HT1080 (cell line): ENCODE measurements at places on chromosomes 7 and 10. TPM values are rescaled to one million over a fixed set of nuclear protein-coding genes. Genes with fewer than 3 reads are reported as not detected.

- no peak for DNase-seq
Measured at GRCh38 chr7:116315803-116316202, 105.5 kb downstream of the TES start.

DNA sequence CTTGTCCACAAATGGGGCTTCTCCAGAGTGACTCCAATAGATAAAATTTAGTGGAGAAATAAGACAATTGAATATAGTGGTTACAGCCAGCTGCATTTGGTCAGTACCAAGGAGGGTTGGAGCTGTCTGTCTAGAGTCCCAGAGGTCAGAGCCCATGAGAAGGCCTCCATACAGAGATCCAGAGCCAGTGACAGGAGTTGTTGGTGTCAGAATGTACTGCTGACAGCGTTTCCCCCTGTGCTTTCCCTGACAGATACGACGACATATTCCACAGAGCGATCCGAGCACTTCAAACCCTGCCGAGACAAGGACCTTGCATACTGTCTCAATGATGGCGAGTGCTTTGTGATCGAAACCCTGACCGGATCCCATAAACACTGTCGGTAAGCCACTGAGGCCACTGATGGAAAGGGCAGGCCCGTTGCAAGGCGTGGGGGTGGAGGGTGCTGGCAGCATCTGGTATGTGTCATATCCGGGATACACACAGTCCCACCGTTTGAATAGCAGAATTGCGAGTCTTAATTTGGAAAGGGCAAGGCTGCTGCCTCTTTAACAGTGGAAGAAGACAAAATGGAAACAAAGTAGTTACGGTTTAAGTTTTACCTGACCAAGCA is 483.6 kb downstream of the NRG3 start:
- peak; percentile 82 for DNase-seq

GRCh38 chr10:4243169-4243568 is 458.2 kb upstream of the KLF6 start:
- no peak for DNase-seq

- peak; percentile 7 for DNase-seq
Measured at GRCh38 chr7:95730493-95731280, 41.7 kb upstream of the DYNC1I1 start.

The SPDYE2B gene
- total RNA-seq: not detected in 2 replicates

The CDHR1 gene
- not detected in 2 replicates for total RNA-seq

The NRAP gene
- not detected in 2 replicates for total RNA-seq

The IL6 gene
- total RNA-seq: 0.16 and 1.2 TPM in 2 replicates

DNA sequence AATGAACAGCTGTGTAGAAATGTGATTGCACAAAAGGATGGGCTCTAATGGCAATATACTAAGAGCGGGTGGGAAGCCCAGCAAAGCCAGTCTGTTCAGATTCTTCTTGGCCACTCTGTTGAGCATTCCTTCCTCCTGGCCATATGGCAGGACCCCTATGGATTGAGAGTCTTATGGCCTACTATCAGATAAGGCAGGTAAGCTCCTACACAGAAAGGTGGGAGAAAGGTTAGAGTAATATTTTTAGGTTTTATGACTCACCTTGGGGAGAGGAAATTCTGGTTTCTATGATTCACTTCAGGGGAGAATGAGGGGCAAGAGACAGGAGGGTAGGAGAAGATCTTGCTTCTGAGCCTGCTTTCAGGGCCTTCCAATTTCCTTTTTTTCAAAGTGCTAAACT is 15.1 kb upstream of the AKR1B10 start:
- DNase-seq: no peak

The FAM180A gene
- not detected in 2 replicates for total RNA-seq

DNA sequence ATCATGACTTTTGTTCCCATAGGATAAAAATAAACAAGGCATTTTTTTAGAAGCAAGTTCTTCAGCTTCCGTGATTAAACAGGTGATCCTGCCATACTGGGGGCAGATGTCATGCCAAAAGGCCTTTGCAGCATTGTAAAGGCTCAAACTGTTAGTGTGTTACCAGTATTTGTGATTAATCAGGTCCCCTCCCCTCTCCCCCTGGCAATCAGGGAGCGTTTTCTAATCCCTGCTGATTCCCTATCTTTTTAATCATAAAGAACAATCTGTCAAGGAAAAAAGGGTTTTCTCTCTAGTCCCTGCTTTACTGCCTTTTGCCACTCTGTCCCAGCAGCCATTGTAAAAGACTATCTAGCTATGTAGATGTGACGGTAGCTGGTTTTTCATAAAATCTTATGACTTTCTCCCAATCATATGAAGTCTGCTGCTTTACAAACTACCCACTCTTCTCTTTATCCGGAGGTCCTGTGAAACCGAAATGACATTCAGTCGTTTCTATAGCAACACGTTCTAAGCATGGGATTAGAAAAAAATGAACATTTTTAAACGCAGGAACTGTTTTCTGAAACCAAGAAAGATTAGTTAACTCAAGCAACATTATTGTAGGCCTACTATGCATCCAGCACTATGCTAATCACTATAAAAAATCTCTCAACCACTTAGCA is 210.9 kb downstream of the RNLS start:
- no peak for DNase-seq

GRCh38 chr10:17353568-17354300 is 100.7 kb downstream of the ST8SIA6 start:
- peak; percentile 41 for DNase-seq

The FFAR4 gene
- not detected in 2 replicates for total RNA-seq

GRCh38 chr7:47361236-47361635 is 220.7 kb downstream of the TNS3 start:
- DNase-seq: no peak

- DNase-seq: no peak
Measured at GRCh38 chr7:155257482-155258225, 40.0 kb upstream of the INSIG1 start.

The PDZD7 gene
- 0.80 and 1.6 TPM in 2 replicates for total RNA-seq

DNA sequence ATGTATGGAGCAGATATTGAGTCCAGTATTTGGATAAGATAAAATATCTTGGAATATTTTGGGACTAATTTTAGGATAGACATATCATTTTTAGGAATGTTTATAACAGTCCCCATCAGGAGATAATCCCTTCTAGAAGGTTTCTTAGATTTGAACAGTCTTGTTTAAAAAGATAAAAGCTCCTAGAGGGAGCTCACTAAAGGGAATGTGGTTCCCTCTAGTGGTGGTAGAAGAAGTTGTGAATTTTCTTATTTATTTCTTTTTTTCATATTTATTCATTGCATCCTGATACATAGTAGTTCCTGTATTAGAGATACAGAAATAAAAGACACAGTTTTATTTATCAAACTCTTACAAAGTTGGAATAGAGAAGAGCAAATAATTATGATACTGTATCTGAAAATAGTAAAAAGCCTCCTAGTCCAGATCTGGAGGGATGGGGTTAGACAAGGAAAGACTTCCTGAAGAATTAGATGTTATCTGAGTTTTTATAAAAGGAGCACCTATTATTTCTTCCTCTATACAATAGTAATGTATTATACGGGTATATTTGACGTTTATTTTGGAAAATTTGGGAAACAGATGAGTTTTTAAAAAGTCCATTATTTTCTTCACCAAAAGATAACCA is 24.5 kb upstream of the KLF14 start:
- peak; percentile 38 for DNase-seq

DNA sequence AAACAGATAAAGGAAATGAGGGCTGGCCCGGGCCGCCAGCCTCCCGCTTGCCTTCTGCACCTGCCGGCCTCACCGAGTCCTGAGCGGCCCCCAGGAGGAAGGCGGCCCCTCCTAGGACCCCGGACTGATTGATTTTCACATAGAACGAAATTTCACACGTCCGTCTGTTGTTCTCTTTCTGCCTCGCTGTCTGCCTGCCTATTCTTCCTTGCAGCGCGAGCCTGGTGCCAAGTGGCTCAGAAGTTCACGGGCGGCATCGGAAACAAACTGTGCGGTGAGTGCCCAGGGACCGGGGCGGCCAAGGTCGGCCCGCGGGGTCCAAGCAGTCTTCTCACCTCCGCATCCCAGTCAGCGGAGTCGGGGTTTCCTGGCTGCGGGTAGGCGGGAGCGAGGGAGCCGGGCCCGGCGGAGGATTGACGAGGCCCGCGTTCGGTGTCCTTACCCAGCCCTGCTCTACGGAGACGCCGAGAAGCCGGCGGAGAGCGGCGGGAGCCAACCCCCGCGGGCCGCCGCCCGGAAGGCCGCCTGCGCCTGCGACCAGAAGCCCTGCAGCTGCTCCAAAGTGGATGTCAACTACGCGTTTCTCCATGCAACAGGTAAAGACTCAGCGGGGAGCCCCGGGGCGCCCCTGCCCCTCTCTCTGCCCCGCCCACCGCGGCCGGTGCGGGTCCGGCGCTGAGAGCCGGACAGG is 967 bp downstream of the GAD2 start:
- no peak for DNase-seq

DNA sequence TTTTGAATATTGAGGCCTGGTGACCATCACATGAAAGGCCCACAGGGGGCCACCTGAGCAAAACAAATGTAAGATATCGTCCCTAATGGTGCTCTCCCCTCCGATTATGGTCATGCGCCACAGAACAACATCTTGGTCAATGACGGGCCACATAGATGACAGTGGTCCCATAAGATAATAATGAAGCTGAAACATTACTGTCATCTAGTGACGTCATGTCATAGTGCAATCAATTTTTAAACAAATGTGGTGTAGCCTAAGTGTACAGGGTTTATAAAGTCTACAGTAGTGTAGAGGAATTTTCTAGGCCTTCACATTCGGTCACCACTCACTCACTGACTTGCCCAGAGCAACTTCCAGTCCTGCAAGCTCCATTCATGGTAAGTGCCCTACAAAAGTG is 36.8 kb downstream of the JCAD start:
- no peak for DNase-seq

The LIPJ gene
- not detected in 2 replicates for total RNA-seq

DNA sequence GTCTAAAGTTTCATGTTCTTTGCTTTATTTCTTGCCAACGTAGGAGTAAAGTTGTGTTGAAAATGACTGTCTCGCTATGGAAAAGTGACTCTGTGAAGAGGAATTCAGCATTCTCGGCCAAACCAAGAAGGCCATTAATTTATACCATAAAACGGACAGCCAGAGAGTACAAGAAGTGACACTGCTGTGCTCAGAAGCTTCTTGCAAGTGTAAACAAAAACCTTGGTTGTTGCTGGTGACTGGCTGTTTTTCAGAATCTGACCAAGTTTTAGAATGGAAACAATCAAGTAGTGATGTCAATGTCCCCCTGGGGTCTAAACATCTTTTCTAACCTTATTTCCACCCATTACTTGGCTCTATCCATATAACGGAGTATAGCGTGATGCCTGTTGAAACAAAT is 201.9 kb downstream of the INHBA start:
- no peak for DNase-seq

DNA sequence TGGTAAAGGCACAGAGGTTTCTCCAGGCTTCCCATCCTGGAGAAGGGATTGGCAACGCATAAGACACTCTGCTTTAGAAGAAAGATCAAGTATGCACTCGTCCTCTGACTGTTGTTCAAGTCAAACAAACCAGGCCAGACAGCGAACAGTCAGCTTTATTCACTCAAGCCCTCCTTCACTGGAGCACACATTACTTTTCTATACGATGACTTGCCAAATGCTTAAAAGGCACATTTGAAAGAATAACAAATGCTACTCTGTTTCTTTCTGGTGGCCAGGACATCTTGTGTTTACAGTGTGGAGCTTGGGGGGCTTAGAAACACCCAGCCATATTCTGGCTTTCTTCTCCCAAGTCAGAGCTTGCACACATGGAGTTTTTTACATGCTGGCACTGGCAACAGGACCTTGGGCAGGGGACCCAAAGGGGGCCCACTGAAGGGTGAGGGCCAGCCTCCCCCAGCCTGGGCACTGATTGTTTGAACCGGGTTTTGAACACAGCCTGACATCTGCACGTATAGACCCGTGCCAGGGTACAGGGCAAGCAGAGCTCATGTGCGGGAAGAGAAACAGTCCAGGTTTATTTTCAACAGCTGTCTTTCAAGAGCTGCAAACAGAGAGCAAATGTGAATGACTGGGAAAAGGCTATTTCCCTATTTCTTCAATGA is 33.3 kb upstream of the FGFR2 start:
- no peak for DNase-seq

GRCh38 chr10:132101529-132101928 is 35.8 kb downstream of the JAKMIP3 start:
- DNase-seq: no peak

The DPP6 gene
- not detected in 2 replicates for total RNA-seq
